Kidney capillary endothelial cell (primary cell): ENCODE measurements at places on chromosomes 12 and 14.

DNA sequence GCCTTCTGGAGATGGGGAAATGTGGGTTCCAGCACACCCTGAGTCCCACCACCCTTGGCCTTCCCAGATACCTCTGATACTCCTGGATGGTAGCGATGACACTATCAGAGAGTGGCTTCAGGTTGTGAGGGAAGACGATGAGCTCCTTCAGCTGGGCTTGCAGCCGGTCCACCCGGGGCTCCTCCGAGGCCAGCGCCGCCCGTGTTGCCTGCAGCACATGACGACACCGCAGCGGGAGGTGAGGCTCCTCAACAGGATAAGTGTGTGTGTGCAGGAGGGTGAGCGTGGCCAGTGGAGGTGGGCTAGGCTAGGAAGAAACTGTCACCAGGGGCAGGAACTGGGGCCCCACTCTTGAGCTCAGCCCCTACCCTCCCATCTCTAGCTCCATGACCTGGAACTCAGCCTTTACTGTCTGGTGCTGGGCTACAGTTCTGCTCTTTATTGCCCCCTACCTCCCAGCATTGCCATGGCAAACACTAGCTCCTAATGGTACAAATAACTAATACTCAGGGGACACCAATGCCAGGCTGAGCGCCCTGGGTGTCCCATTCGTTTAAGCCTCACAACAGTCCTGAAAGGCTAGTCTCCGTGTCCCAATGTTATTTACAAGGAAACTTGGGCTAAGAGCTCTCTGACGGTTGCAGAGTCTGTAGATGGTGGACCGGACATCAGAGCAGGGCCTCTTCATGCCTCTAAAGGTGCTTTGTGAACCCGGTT is 64.1 kb downstream of the SYNE3 start:
- no peak for DNase-seq

GRCh38 chr12:48022676-48023385 is 18.6 kb upstream of the COL2A1 start:
- no peak for DNase-seq

DNA sequence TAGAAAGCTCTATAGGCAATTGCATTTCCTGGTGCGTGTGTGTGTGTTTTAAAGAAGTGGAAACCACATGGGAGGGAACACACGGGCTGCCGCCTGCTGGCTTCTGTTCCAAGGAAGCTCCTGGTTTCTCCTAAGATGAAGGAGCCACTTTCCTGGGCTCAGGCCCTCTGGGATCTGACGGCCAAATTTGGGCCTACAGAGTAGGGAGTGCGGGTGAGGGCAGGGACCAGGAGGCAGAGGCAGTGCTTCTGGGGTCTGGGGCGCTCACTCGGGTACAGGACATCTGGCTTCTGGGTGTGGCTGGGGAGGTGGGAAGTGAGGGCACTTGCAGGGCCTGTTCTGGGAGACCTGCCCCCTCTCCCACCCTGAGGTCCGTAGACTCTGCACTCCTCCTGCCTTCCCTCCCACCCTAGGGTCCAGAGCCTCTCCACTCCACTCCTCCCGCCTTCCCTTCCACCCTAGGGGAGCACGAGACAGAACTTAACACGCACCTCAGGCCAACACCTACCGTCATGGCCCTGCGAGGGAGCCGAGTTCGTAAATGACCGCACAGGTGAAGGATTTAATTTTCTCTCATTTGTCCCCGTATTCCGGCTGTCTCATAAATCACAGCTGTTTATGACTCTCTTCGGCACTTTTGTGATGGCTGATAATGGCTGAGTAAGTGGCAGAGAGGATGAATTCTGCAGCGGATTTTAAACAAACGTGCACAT is 127.7 kb downstream of the KIF26A start:
- DNase-seq = no peak

GRCh38 chr14:75946785-75947184 is 35.0 kb downstream of the TGFB3 start:
- DNase-seq = no peak

DNA sequence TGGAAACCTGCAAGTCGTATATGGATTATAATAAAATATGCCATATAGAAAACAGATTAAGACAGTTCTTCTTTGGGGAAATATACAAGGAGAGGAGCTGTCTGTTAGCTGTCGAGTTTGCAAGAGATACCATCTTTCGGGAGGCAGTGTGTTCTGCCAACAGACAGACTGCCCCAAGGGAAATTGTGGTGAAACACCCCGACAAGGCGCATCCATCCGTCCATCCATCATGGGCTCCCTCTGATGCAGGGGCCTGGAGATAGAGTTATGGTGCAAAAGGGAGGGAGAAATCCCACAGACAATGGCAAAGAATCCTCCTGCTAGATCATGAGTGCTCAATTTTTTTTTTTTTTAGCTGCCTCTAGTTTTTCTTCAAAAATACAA is 156.3 kb downstream of the DPF3 start:
- no peak for DNase-seq

- DNase-seq = no peak
Measured at GRCh38 chr12:120799243-120800045, 73.8 kb downstream of the ACADS start.

DNA sequence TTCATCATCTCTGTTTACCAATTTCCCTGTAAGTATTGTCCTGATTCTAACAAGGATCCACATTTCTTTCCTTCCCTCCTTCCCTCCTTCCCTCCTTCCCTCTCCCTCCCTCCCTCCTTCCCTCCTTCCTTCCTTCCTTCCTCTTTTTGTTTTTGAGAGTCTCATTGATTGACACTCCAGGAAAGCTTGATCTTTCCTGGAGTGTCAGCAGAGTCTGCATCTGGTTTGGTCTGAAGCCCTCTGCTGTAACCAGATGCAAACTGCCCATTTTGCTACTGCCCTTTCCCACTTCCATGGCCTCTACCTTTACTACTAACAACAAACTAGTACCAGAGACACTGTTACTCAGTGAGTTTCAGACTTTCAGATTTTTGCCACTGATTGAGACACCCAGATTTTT is 14.4 kb upstream of the OR6C65 start:
- no peak for DNase-seq

GRCh38 chr12:13007496-13008233 is 7.6 kb upstream of the HEBP1 start:
- DNase-seq = no peak

DNA sequence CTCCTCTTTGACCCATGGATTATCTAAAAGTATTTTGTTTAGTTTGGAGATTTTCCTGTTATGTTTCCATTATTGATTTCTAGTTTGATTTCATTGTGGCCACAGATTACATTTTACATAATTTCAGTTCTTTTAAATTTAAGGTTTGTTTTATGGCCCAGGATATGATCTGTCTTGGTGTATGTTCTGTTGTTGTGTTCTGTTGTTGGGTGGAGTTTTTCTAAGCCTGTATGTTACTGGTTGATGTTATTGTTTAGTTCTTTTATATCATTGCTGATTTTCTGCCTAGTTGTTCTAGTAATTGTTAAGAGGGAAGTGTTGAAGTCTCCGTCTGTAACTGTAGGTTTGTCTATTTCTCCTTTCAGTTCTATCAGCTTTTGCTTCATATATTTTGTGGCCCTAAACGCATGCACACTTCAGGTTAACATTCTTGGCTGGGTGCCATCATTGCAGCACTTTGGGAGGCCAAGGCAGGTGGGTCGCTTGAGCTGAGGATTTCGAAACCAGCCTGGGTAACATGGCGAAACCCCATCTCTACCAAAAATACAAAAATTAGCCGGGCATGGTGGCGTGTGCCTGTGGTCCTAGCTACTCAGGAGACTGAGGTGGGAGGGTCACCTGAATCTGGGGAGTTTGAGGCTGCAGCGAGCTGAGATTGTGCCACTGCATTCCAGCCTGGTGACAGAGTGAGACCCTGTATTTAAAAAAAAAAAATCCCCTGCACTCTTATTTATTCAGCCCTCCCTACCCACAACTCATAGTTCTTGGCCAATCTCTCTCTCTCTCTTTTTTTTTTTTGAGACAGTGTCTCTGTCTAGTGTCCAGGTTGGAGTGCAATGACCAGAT is 28.1 kb upstream of the CFL2 start:
- DNase-seq = no peak
